NCI-H1092 (cell line): ENCODE measurements at places on chromosomes 16 and 17.

GRCh38 chr17:63845509-63845908, 3.0 kb upstream of the SMARCD2 start:
- DNase-seq, result no peak

- DNase-seq, result no peak
Measured at GRCh38 chr17:38564869-38565268, 40.9 kb downstream of the SRCIN1 start.

DNA sequence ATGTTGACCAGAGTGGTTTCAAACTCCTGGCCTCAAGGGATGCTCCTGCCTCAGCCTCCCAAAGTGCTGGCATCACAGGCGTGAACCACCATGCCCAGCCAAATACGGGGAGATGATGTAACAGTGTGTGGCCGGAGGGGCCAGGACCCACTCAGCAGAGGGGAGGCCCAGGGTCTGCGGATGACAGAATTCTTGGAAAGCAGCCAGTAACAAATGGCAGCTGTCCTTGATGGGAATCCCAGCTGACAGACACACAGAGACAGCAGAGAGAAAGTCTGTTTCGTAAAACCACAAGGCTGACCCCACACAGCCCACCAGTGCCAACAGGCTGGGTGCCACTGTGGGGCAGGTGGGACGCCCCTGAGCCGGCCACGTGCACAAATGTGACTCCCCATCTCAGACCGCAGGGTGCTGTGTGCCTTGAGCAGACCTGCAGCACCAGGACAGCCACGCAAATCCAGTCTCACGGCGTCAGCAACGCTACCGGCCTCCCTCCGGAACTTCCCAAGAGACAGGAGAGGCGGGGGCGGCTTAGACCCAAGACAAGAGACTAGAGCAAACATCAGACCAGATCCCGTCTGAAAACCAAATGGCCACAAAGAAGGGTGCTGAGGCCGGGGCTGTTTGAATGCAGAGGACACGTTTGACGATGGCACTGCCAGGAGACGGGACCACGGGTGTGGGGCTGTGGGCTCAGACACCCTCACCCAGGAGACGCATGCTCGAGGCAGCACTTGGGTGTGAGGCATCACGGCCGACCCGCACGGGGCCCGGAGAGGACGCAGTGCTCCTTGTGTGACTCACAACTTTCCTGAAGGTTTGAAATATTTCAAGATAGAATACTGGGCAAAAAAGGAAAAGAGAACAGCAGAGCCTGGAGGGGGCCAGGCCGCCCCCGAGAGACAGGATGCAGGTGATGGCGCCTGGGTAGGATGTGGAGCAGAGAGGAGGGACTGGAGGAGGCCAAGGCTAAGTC, 24.6 kb downstream of the CTU2 start:
- no peak for DNase-seq

DNA sequence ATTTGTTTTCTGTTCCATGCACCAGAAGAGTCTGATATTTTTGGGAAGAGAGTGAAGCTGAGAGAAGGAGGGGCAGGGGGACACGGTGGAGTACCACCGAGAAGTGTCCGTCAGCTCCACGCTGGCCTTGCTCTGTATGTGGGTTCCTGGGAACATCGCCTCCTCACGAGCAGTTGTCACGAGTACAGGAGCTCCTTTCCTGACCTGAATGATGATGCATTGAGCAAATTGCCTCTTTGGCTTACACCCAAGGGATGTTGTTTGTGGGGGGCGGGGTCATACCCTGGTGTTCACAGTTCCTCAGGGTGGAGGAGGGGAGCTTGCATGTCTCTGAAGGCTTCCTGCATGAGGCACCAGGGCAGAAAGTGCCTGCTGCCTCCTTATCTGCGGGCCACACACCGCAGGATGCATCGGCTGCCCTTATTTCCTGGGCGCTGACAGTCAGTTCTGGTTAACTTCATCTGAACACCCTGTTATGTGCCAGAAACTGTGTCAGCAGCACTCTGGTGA, 36.2 kb downstream of the RGS9 start:
- peak; percentile 52 for DNase-seq

DNA sequence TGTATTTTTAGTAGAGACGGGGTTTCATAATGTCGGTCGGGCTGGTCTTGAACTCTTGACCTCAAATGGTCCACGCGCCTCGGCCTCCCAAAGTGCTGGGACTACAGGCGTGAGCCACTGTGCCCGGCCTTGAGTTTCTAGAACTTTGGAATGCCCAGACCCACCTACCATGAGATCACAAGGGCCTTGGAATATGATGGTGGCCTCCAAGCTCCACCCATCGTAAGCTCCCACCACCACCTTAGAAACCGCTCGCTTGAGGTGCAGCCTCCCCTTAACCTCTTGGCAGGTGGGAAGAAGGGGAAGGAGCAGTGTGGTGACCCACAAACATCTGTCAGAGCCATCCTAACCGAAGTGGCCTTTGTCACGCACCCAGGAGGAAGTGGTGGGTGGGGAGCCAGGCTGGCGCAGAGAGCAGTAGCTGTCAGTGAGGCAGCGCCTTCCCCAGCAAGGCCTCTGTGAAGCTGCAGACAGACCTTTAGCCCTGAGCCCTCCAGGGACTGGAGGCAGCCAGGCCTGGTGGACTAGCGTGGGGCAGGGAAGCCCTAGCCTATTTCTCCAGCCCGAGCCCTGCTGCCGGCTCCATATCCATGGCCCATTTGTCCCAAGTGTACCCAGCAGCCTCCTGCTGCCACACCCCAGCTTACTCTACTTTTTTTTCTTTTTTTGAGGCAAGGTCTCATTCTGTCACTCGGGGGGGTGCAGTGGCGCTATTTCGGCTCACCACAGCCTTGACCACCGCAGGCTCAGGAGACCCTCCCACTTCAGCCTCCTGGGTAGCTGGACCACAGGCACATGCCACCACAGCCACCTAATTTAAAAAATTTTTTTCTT, 13.1 kb upstream of the SEPHS2 start:
- DNase-seq, result no peak

DNA sequence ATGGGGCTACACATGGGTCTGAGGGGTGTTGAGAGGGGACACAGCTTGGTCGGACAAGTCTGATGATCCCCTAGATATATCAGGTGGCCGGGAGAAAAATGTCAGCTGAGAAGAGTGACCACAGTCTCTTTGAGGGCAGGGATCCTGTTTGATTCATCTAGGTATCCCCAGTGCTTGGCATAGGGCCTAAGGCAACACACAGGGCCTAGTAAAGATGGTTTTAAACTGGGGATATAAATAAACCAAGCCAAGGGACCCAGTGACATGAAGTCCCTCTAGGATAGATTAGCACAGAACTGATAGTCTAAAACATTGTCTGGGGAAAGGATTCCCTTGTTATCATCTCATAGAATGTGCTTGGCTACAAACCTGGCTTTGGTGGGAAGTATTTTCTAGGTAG, 1.4 kb downstream of the ERCC4 start:
- DNase-seq, result no peak
